ENCODE measurements at places on chromosomes 4 and X.
A peak's percentile ranks its signal among the peaks of the same experiment; 100 is the strongest.

GRCh38 chrX:20414762-20415445 lies 148.2 kb upstream of the RPS6KA3 start:
- no peak for DNase-seq

DNA sequence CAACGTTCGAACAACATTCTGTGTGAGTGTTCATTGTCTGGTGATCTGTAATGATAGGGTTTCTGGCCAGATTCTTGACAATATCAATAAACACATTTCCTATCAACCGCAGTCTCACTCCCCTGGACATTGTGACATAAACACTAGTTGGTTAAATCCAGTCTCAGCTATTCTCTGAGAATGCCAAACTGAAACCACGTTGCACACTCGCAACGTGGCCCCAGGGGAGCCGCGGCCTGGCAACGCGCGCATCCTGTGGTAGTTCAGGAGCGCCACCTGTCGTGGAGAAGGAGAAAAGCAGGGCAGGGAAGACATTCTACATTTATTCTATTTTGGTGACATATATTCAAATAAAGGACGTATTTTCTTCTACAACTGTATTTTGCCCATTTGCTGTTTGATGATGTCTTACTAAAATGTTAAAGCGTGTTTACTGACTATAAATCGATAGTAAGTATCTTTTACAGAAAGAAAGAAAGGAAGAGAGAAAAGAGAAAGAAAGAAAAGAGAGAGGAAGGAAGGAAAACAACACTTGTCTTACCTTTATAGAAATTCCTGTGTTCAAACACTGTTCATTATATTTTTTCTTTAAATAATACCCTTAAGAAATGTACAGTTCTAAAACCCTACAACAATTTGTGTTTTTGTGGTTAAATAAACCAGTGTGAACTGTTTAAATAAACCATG lies 738.3 kb upstream of the FRG1 start:
- DNase-seq: peak; percentile 74

GRCh38 chr4:44661940-44662622 lies 10.7 kb upstream of the YIPF7 start:
- DNase-seq: no peak

DNA sequence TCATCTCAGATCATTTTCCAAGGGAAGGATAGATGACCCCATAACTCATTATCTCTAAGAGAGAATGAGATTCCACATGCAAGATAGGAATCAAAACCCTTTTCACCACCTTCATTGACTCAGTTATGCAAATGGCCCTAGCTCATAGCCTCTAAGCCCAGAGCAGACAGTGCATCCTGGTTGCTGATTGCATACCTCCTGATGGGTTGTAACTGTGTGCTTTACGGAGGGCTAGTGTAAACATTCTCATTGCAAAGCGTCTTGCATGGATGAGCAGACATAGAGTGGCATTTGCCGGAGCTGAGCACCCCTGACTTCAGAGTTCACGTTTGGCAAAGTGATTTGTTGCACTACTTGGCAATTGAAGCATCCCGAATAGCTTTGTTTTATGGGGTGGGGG lies 151.0 kb downstream of the VCX3A start:
- DNase-seq: no peak

DNA sequence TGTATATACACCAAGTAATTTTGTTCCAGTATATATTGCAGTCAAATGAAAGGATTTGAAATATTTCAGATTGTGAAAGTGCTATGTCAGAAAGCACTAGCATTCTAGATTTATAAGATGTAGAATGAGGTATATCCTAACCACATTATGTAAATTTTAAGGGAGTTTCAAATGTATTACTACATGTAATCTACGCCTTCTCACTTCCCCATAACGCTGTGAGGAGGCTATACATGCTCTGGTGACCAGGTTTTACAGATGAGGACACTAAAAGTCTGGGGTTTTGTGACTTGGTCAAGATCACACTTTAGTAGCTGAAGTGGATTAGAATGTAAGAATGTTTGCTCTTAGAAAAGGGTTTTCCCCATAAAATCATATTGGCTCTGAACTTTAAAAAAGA lies 8.1 kb downstream of the ENPEP start:
- no peak for DNase-seq

DNA sequence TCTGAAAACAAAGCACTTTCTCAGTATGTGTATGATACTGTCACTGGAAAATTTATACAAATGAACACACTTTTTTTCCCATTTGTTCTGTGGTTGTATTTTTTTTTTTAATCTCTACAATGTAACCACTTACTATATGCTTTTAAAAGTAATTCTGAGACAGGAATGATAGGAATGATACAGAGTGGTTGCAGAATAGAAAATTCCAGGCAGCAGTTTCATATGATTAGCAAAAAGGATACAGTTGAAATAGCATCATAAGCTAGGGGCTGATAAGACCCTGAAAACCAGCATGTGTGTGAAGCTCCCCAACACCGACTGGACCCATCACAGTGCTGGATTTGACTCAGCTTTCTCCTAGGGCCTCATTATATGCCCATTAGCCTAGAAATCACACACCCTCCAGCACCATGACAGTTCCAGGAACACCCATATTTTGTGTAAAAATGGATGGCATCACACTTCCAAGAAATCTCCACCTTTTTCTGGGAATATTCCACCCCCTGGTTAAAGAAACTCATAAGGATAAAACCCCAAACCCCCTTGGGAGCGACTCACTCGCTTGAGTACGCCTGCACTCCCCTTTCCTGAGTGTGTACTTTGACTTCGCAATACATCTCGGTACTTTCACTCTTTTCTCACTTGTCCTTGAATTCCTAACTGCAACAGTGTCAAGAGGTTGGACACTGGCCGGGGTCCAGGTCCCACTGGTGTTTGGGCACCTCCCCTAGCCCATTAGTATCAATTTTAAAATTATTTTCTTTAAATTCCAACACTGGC lies 77.4 kb upstream of the AGA start:
- DNase-seq: peak; percentile 57

- DNase-seq: no peak
Observed at GRCh38 chr4:113636877-113637276, 124.7 kb downstream of the CAMK2D start.

DNA sequence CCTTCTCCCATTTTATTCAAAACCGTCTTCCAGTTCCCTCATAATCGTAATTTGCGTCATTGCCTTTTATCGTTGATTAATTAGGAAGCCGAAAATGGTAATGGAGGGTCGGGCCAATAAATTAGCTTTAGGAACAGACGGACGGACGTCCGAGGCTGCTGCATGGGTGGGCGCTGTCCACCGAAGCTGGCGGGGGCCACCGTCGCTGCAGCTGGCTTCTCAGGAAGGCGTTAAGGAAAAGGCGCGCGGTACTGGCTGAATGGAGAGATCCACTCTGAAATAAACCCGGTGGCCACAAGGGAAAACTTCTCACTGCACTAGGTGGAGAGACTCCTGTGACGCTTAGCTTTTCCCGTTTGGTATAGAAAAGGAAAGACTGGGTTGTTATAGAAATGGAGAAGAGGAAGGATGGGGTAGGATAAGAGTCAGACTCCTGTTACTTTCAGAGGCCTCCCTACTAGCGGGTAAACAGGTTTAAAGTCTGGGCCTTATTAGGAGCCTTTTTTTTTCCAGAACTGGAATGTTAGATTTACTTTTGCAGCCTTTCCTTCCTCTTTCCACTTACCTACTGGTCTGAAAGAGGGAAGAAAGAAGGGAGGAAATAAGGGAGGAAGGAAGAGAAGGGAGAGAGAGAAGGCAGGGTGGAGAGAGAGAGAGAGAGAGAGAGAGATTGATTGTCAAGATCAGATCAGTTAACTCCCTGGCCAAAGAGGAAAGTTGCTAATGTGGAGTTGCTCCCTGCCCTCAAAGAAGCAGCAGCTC lies 11.3 kb upstream of the PRDM8 start:
- DNase-seq: no peak

- peak; percentile 59 for DNase-seq
Observed at GRCh38 chr4:25098964-25099891, 61.0 kb downstream of the SEPSECS start.

GRCh38 chr4:139005774-139006173 lies 9.8 kb upstream of the NOCT start:
- no peak for DNase-seq

DNA sequence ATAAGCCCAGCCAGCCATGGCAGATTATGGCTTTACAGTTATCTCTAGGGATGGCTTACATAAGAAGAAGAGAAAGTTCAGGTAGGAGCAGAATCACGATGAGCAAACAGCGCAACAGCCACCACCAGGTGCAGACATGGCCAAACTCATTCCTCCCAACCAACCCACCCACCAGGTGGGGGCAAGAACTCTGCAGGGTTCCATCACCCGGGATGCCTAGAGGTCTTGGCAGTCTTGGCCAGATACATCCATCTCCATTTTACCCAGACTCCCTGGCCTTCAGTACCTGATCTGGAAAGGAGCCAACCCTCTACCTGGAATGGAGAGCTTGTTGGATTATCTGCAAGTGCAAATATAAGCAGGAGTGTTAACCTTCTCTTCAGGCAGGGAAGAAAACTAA lies 7.5 kb downstream of the TSC22D3 start:
- DNase-seq: no peak

GRCh38 chr4:78242071-78242470 lies 184.9 kb downstream of the FRAS1 start:
- peak; percentile 38 for DNase-seq

DNA sequence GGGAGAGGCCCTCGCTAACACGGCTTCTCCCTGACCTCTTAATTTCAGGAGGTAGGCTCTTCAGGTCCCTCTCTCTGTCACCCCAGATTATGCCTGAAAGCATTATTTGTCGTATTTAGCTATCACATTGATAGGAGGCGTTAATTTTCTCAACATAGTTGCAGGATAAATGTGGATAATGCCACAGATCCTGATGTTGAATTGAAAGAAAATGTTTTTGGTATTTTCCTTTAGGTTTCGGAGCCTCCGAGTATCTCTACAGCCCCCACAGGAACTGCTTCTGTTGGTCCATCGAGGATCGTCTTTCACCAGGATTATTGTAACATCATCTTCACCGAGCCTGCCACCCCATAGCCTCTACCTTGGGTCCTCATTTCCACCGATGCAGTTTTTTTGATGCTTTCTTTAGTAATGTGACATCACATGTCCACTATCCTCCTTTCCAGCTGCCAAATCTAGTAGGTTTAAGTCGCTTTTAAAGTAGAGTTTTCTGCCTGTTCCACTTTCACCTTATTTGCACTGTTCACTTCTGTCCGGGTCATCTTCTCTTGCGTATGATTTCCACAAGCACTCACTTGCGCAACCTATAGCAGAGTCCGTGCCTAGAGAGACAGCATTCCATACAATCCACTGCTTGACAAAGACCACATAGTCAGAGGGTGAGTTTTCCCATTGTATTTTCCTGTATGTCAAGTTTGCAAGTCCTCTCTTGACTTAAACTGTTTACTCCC lies 665 bp downstream of the TIGD2 start:
- DNase-seq: no peak

DNA sequence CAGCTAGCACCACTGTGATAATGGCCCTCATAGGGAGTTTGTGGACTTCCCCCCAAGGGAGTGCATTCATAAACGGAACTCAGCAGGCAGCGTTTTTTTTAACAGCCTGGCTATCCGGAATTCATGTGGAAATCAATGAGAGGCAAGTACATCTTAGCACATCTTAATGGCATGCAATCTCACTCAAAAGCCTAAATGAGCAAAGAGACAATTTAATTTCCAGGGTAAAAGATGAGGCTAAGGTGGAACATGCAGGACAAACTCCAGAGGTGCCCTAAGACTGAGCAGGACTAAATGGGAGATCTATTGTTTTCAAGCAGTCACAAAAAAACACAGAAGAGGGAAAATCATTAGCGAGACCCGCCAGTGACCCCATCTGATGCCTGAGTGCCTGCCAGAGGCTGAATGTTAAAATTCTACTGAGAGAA lies 243.5 kb upstream of the KCNIP4 start:
- no peak for DNase-seq

GRCh38 chr4:127416115-127416514 lies 216.6 kb upstream of the INTU start:
- DNase-seq: no peak

GRCh38 chrX:42755815-42756214 lies 22.1 kb downstream of the PPP1R2C start:
- peak; percentile 72 for DNase-seq

- DNase-seq: no peak
Observed at GRCh38 chrX:413322-414201, 26.9 kb upstream of the PPP2R3B start.

GRCh38 chrX:45719751-45720501 lies 519.2 kb upstream of the DIPK2B start:
- DNase-seq: no peak

DNA sequence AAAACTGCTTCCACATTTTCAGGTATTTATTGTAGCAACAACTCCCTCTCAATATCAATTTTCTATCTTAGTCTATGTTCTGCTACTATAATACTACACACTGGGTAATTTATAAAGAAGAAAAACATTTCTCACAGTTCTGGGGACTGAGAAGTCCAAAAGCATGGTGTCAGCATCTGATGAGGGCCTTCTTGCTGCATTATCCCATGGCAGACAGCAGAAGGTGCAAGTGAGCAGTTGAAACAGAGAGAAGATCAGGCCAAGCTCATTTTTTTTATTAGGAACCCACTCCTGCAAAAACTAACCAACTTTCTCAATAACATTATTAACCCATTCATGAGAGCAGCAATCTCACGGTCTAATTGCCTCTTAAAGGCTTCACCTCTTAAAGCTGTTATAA lies 376.0 kb downstream of the RAB28 start:
- DNase-seq: no peak

- peak; percentile 23 for DNase-seq
Observed at GRCh38 chr4:155780775-155781174, 22.0 kb downstream of the GUCY1B1 start.

- DNase-seq: no peak
Observed at GRCh38 chr4:119638359-119638758, 9.8 kb upstream of the PDE5A start.

DNA sequence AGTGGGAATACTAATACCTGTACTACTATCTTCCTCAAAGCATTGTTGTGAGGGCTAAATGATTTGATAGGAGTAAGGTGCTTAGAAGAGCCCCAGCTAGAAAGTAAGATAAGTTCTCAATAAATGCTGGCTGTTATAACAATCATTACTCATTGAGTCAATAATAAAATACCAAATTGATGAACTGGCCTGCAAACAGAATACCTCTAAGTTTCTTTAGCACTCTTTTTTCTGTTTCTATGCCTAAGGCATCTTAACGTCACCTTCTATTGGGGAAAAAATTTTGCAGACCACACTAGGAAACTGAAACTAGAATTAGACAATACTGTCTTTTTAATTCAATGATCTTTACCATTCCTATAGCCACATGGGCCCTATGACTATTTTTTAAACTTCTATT lies 1.2 kb downstream of the CLTRN start:
- no peak for DNase-seq

DNA sequence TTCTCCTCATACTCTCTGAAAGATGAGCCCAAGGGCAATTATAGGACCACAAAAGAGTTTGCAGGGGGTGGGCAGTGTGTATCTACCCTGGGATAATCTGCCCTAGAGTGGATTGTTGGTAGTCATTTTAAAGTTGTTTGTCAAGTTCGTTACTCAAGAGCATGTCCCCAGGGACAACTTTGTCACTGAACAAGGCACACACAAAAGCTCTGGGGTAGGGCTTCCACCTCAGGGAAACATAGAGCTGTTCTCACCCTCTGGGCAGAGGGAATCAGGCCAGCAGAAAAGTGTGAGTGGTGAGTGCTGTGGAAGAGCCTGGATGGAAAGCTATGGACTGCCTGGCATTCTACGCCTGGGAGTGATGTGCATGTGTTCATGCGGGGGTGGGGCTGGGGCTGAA lies 23.3 kb upstream of the LEF1 start:
- no peak for DNase-seq
